ENCODE measurements at places on chromosomes 7 and 10. TPM values are rescaled to one million over a fixed set of nuclear protein-coding genes. Genes with fewer than 3 reads are reported as not detected.

- no peak for DNase-seq
Observed at GRCh38 chr7:54955696-54956420, 63.0 kb upstream of the EGFR start.

The CRPPA gene
- total RNA-seq = 3.4 TPM

The ZNF804B gene
- total RNA-seq = not detected

- DNase-seq = no peak
Observed at GRCh38 chr7:92313055-92313454, 67.3 kb downstream of the ANKIB1 start.

GRCh38 chr10:2205406-2205805 lies 468.1 kb upstream of the ADARB2 start:
- DNase-seq = no peak

DNA sequence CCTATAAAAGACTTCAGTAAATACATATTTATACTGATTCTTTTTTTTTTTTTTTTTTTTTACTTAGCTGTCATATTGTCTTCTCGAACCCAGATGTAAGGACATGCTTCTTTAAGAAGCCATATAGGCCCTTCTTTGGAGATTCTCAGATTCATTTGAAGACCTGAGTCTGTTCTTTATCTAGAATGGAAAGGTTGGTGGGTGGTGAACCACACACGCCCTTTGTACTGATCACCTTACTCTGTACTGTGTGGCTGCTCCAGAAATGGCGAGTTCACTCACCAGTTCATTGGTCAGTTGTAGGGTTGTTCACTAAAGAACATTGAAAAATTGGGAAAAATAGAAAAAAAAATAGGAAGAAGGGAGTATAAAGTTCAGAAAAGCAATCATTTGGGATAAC lies 32.5 kb downstream of the LANCL2 start:
- DNase-seq = no peak

- no peak for DNase-seq
Observed at GRCh38 chr10:50437248-50437647, 185.9 kb upstream of the ASAH2 start.

DNA sequence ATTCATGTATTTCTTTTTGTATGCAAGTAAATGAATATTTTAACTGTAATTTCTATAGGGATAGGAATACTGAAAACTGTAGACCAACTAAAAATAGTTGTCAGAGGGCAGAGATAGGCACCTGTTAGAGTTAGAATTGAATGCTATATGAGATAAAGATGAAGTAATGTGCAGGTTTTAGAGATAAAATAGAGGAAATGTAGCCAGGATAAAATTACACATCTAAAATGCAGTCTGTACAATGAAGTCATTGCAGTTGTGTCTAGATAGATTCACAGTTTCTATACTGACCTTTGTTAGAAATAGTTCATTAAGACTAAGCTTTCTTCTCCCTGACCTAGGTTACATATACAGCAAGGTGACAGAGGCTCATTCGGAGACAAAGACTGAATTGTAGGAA lies 46.2 kb downstream of the SMNDC1 start:
- DNase-seq = no peak

GRCh38 chr7:98205162-98205845 lies 5.9 kb upstream of the BHLHA15 start:
- DNase-seq = no peak

GRCh38 chr7:949021-949934 lies 5.2 kb downstream of the ADAP1 start:
- peak; percentile 26 for DNase-seq

DNA sequence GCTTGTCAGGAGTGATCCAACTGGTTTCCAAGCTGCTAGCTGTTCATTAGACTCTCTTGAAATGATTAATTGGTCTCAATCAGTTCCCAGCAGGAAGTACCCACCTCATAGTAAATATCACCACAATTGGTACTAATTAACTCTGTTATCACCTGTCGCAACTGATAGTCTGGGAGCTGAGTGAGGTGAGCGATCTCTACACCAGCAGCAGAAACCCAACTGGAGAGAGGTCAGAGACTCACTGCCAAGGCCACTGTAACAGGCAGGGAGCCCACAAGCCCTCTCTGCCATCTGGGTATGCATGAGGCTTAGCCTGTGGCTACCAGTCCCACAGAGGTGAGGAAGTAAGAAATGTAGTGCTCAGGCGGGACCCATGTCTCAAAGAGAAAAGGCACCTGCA lies 245.5 kb downstream of the DYNC1I1 start:
- DNase-seq = no peak

The HOXA6 gene
- total RNA-seq = 2.9 TPM

Data from psoas muscle (tissue), 8 donors.